ENCODE measurements at places on chromosomes 5 and 9.

DNA sequence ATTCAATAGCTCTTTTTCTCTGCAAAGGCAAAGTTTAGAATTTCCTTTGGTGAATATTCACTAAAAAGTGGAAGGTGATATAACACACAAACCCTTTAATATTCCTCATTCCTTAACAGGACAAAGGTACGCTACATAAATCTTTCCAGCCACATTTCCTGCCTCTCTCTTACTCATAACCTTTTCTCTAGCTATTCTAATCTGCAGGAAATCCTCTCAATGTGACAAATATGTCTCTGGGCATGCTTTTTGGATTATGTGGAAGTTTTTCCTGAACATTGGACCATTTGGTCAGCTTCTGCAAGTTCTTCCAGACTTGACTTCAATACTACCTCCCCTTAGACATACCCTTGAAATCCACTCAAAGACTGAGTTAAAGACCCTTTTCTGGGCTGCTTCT is 186.3 kb upstream of the TUSC1 start:
- DNase-seq: no peak

GRCh38 chr9:95595721-95596295 is 79.0 kb upstream of the PTCH1 start:
- no peak for DNase-seq

GRCh38 chr9:111094433-111094924 is 56.2 kb upstream of the LPAR1 start:
- no peak for DNase-seq

- no peak for DNase-seq
These were observed 598 bp downstream of the RGP1 start for GRCh38 chr9:35749515-35750255.

GRCh38 chr5:118580949-118581348 is 407.4 kb downstream of the DTWD2 start:
- DNase-seq: no peak

- no peak for DNase-seq
These were observed 794.0 kb downstream of the EFNA5 start for GRCh38 chr5:106876665-106877194.

DNA sequence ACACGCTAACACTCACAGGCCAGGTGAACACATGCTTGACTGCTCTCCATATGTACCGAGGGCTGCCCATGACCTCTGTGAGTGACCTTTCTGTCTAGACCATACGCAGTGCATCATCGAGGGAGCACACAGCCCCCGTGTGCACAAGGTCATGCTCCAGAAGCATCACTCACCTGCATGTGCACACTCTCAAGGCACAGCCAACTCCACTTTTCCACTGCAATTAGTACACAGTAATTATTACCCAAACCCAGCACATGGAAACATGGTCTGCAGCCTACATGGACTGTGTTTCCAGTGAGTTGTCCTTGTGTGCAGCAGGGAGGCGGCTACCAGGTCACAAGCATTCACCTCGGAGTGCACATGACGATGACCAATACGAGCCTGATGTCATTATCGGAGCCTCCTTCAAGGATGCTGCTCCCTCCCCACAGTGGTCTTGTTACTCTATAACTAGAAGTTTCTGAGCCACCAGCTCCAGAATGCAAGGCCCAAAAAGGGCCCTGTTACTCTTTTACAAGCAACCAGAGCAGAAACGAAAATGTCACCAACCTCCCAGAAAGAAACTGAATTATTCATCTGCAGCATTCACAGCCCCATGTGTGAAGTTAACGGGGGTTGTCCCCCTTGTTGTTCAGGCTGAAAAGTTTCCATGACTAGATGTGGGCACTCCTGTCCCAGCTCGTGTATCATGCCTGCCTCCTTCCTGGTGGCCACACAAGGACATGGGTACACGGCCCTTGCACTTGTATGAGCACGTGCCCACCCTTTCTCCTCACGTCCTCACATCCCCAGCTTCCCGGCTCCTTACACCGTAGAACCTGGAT is 31.2 kb downstream of the SEMA4D start:
- DNase-seq: no peak

DNA sequence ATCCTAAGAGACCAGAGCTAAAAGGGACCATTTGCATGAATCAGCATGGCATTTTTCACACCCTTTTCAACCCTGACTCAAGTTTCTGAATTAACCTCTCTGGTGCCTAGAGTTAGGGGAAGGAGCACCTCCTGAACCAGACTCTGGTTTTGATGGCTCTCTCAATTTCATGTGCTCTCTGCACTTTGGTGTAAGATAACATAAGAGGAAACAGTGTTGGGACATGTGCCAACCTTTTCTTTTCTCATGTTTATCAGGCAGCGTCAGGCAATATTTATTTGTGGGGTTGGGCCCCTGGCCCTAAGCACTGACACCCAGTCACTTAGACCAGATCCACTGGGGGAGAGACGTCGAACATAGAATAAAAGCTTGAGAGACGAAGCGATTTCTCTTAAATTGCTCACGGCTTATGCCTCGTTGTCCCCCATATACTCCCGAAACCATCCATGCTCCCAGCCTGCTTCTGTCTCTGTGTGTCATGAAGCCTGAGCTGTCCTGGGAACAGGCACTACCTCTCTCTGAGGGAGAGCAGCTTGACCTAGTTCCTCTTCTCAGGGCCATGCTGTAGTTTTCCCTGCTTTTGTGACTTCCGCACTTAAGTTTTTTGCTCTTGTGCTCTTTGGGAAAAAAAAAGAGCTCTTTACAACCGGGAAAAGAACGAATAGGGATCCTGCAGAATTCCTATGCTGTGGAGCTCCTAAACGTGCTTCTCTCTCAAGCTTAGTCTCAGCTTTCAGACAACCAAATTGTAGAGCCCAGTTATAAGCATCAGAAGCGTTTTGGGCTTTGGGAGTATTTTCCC is 195.7 kb downstream of the NR3C1 start:
- DNase-seq: no peak

DNA sequence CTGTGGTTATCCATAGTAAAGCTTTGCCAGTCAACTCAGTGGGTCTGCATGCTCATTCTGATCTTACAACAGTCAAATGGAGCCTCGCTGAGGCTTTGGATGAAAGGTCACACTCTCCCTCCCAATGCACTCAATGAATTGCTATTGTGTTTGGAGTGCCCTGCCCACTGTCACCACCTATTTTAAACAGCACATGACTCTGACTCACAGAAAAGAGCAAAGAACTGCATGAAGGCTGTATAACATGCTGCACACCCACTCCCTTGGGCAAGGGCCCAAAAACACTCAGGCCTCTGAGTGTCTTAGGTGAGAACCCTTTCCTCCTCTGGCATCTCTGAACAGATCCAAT is 118.7 kb upstream of the CCDC112 start:
- no peak for DNase-seq

GRCh38 chr9:109281518-109281917 is 39.3 kb downstream of the EPB41L4B start:
- DNase-seq: no peak

DNA sequence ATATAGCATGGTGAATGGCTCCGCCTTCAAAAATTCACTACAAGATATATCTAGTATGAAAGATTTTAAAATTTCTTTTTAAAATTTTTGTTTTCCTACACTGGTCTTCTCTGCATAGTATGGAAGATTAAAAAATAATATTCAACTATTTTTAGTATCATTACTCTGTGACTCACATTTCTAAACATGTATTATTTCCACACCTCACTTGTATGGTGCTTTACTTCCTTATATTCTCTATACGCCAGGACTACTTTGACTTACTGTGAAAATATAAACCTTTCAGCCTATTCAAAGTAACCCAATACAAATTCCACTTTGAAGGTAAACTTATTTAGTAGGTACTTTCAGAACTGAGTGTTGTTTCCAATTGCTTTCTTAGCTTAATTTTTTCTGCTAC is 26.8 kb upstream of the TXNDC8 start:
- DNase-seq: no peak

All from left renal pelvis (tissue), 4 donors.